ENCODE measurements at places on chromosomes 2 and 18.

DNA sequence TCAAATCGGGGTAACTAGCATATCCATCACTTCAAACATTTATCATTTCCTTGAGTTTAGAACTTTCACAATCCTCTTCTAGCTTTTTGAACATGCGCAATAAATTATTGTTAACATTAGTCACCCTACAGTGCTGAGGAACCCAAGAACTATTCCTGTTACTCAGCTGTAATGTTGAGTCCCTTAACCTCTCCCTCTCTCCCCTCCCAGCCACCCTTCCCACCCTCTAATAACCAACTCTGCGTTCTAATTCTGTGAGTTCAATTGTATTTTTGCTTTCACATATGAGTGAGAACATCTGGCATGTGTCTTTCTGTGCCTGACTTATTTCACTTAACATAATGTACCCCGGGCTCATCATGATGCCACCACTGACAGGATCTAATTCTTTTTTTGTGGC, 78.6 kb upstream of the RANBP2 start:
- no peak for DNase-seq

GRCh38 chr2:8549942-8550341, 131.9 kb upstream of the ID2 start:
- no peak for DNase-seq

DNA sequence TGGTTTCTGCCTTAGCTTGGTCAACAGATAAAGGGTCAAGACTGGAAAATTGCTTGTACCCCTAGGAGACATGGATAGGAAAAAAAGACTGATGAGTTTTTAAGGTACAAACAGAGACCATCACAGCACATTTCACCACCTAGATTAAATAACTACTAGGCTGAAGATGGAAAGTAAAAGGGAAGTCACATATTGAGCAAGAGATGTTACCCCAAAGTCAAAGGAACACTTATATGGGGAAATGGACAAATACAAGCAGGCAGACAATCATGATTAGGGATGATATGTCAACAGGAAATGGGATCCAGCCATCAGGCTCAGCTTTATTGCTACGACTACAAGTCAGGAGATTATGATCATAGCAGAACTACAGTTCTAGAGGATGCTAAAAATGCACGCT, 1643.1 kb upstream of the CELF4 start:
- no peak for DNase-seq

DNA sequence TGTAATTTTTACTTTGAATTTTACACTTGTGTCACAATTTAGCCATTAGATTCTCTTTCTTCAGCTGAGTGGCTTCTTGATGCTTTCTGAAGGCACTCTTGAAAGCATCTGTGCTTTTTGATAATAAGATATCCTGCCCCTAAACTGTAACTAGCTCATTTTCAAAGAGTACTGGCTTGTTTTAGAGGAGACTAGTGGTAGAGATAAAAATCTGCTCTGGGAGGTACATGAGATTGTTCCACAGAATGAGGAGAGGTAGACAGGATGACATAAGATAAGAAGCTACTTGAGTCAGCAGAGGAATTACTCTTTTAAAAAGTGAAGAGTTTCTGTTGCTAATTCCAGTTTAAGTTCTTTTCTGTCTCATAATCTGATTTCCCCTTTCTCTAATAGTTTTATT, 10.6 kb downstream of the PLEKHB2 start:
- DNase-seq, result no peak

DNA sequence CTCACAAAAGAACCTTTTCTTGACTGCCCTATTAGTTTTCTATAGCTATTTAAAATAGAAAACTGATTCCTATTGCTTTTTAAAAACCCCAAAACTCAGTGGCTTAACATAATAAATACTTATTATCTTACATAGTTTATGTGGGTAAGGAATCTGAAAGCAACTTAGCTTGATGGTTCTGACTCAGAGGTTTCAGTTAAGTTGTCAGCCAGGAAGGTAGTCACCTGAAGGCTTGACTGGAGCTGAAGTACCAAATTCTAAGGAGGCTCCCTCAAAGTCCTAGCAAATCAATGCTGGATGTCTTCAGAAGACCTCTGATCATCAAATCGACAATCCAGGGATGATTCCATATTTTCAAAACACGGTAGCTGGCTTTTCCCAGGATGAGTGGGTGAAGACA, 546.6 kb upstream of the CDH2 start:
- no peak for DNase-seq

GRCh38 chr2:120231564-120231973, 8.4 kb upstream of the TMEM185B start:
- no peak for DNase-seq

Measured in G401 (cell line).